ENCODE measurements at places on chromosomes 2 and 18.

GRCh38 chr2:149146876-149147275, 108.4 kb downstream of the LYPD6B start:
- no peak for DNase-seq

GRCh38 chr2:69271831-69272257, 115.2 kb downstream of the GFPT1 start:
- no peak for DNase-seq

DNA sequence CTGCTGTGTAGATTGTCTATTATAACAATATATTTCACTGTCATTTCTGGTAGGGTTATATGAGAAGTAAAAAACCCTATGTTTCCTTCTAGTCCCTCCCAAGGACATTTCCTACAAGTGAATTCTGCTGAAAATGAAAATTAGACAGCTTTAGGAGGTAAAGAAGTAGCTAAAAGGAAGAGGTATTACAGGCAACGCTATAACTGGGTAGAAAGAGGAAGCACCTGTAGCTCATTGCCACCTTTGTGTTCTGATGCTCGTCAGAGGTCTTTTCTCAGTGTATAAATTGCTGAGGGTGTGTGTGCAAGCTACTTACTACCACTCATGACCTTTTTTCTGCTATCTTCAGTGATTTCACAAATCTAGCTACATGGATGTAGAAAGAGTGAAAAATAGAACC, 1.4 kb downstream of the DNAJC10 start:
- DNase-seq, result peak; percentile 16

DNA sequence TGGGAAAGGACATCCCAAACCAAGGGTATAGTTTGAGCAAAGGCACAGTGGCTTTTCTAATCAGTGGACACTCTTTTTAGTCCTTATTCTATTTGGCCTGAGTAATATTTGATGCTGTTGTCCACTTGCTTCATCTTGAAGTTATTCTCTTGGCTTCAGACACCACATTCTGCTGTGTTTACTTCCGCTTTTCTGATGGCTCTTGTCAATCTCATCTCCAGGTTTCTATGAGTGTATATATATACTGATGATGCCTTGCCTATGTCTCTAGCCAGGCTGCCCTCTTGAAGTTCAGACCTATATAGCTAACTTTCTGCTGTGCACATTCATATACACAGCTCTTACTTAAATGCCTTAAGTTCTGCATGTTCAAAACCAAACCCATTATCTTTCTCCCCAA, 83.1 kb downstream of the EFEMP1 start:
- no peak for DNase-seq

DNA sequence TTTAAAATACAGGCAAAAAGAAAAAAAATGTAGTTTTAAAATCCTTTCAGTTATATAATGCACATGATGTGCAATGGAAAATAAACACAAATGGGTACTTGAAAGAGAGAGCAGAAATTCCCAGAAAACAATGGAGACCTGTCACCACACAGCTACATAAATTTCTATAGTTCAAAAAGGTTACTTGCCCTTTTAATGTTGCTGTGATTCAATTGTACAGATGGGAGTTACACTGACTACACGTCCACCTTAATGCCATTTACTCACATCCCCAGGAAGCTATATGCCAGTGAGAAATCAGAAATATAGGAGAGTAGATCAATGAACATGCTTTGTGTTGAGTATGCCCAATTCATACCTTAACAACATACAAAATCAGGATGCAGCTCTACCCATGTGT, 269.6 kb downstream of the ERBB4 start:
- DNase-seq, result peak; percentile 24

DNA sequence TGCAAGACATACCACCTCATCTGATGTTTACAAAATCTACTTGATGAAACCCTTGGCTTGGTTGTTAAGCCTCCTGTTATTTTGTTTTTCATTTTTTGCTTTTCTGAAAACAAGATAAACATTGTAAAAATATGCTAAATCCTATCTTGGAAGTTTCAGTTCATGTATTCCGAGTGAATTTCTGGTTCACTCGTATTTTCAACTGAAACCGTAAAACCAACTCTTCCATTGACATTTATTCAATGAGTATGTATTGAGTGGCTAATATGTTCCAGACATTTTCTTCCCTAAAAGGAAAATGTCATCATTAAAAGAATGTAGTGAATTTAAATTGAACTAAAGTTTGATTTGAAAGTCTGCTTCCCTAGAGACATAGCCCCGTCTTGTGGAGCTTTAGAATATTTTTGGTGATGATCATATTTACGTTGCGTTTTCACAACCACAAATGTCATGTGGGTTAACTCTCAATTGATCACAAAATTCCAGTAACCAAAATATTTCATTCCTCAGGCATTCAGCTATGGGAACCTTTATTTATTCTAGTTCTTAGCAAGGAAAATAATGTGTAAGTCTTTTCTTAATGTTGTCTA, 204.2 kb downstream of the MBD2 start:
- DNase-seq, result no peak

GRCh38 chr2:218895759-218896500, 15.3 kb downstream of the WNT10A start:
- no peak for DNase-seq

DNA sequence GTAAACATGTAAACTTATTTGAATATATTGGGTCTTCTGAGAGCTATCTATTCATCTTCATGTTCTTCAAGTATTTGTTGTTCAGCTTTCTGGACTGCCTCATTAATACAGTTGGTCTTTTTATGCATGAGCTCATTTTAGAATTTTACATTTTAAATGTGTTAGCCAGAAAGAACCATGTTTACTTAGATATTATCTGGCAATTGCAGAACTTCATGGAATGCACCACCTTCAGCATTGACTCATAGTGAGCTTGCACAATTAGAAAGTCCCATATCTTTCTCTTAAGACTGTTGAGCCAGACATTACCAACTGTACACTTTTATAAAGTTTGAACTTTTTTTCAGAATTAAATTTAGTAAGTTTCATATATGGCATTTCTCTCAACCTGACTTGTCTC, 536.7 kb downstream of the RIT2 start:
- DNase-seq, result peak; percentile 28

DNA sequence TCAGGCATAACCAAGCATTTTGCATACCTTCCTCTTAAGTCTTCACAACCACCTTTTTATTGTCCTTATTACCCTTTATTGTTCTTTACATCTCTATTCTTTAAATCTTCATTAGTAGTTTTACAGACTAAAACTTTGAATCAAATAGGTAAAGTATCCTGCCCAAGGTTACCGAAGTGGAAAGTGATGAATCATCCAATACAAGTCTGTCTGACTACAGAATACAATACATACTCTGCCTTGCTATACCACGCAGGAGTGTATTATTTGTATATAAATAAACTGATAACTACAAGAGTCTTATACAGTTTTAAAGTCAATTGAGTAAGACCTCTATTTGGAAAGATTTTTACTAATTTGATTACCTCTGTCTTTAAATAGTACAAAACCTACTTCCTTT, 196.0 kb downstream of the ZEB2 start:
- no peak for DNase-seq

- no peak for DNase-seq
These were observed 157.4 kb downstream of the DOK6 start for GRCh38 chr18:69558052-69558451.

GRCh38 chr2:190910341-190911136, 29.9 kb downstream of the GLS start:
- DNase-seq, result no peak

GRCh38 chr2:70982971-70983370, 4.5 kb downstream of the ANKRD53 start:
- DNase-seq, result no peak

GRCh38 chr18:77346208-77346810, 96.7 kb downstream of the GALR1 start:
- DNase-seq, result no peak

GRCh38 chr2:119550856-119551255, 6.6 kb downstream of the CFAP221 start:
- no peak for DNase-seq

DNA sequence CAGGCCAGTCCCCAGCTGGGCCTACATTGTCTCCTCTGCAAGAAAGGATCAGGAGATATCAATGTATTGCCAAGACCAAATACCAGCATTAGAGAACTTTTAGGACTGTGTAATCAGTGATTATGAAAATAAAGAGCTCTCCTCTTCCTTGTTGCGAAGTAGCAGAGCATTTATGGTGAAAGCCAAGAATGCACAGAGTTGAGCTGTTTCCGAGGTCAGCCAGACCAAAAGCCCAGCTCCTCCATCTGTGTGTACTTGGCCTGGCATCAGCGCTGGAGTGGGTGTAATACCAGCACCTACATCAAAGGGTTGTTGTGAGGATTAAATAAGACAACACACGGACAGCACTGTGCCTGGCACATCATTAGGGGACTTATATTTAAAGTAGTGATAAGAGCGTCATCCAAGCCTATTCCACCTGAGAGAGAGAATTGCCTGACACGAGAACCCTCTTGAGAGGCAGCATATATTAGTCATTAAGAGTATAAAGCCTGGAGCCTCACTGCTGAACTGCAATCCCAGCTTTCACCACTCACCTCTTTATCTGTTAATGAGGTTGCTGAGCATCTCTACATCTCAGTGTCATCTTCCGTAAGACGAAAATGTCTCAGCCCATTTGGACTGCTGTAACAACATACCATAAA, 7.4 kb upstream of the SLC16A14 start:
- no peak for DNase-seq

DNA sequence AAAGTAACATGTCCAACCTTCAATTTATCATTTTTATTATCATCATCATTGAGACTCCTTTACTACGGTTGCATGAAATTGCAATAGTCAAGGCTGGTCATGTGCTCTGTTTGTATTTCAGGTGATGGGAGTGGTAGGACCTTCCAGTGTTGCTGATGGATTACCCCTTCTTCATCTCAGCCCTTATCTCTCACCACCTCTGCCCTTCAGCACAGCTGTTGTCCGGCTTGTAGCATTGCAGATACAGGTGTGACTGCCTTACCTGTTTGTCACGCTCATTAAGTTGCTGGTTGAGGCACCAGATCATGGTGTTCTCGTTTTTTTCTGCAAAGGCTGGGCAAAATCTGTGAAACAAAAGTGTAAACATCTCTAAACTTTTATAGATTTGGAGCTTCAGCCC, 31.7 kb upstream of the RPE start:
- no peak for DNase-seq

DNA sequence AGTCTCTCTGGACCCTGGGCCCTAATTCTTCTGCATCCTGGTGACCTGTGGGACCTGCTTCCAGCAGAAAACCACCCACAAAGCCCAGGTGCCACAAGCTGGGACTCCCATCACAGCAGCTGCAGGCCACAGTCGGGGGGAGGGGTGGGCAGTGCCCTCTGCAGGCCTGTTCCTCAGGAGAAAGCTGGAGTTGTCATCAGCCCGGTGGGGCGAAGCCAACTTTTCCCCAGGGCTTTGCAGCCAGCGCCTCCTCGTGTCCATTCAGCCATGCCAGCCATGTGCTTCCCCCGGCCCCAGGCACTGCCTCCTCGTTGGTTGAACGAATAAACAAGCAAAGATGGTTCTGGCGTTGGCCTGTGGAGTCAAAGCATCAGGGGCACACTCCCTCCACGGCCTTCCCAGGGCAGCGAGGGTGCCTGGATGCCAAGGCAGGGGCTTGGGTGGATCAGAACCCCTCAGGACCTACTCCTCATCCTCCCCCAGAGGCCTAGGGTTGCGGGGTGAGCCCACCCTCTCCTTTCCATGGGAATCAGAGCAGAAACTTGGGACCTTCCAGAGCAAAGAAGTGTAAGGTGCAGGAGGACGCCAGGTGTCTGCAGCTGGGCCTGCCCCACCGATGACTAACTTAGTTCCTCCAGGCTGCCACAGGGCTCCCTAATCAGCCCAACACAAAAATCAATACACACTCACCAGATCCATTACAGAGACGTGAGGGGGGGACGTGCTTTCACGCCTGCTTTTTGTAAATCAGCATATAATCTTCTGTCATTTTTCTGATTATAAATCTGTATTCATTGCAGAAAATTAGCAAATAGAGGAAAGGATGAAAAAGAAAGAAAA, 75.7 kb upstream of the RAB6C start:
- DNase-seq, result no peak

DNA sequence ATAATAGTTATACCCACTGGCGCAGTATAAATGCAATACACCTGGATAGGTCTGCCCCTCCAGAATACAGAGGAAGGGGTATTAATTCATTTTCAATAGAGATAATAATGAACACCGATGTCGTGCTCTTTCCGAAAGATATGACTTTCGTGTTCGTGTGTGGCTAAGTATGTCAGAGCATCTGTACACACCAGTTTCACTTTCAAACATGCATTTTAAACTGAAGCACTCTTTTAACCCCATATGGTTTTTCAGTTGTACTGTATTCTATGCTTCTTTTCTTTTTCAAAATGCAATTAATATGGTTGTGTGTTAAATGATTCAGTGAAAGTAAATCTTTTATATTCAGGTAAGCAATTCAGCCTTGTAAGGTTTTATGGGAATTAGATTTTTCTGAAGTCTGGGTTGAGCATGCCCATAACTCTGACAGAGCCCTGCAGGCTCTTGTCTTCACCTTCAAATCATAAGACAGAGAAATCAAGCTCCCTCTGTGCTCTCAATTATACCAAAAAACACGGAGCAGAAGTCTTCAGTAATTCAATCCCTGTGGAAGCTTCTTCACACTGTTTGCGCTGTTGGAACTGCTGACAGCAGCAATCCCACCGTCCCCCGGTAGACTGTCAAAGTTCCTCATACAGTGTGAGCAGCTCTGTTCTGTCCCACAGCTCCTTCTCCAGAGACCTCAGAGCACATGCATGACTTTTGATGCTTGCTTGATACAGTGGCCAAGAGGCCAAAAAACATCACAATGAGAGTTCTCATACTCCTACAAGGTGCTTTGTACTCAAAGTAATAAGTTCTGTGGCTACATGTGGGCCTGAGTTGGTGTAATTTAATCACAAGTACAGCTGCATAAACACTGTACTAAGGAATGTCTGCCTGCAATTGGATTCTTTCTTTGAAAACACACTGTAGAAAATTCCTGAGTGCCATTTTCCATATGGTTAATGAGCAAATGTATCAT, 186.8 kb downstream of the ZNF521 start:
- DNase-seq, result peak; percentile 53

- DNase-seq, result no peak
These were observed 319.0 kb upstream of the CHAC2 start for GRCh38 chr2:53448591-53448990.

GRCh38 chr2:45778720-45779171, 127.3 kb downstream of the PRKCE start:
- DNase-seq, result peak; percentile 67

DNA sequence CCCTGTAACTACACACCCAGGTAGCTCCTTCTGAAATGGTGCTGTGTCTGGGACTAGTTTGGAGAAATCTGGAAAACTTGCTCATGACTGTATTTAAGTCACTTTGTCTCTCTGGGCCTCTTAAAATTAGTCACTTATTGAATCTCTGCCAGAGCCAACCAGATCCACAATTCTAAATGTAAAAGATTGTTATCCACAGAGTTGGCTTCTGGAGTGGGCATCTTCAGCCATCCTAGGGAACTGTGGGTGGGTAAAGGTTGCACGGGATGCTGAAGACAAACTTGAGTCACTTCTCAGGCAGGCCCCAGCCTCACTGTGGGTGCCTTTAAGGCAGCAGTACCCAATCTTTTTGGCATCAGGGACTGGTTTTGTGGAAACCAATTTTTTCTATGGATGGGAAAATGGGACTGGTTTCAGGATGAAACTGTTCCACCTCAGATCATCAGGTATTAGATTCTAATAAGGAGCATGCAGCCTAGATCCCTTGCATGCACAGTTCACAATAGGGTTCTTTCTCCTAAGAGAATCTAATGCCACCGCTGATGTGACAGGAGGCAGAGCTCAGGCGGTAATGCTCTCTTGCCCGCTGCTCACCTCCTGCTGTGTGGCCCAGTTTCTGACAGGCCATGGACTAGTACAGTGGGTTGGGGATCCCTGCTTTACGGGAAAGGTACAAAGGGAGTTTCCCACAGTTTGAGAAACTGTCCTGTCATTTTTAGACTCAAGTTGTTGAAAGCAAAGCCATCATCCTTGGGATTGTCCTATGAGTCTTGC, 98.3 kb upstream of the SPRED2 start:
- no peak for DNase-seq
